ENCODE measurements at places on chromosomes 3 and 15.
A peak's percentile ranks its signal among the peaks of the same experiment; 100 is the strongest.

DNA sequence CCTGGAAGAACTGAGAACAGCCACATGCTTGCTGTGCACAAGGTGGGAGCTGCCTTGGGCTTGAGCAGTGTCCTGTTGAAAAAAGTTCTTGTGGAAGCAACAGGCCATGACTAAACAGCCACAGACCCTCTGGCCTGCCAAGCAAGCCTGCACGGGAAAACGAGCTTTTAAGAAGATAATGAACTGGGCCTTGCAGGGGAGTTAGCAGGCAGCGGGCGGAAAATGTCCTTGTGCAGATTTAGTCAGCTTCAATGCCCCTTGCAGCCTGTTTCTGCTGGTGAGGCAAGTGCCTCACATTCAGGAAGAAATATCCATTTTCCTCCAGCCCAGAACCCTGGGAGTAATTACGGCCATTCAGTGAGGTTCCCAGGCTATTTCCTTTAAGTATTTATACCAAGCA lies 126.2 kb upstream of the KLHL25 start:
- DNase-seq = no peak

GRCh38 chr3:171193693-171194092 lies 167.2 kb upstream of the SLC2A2 start:
- no peak for DNase-seq

DNA sequence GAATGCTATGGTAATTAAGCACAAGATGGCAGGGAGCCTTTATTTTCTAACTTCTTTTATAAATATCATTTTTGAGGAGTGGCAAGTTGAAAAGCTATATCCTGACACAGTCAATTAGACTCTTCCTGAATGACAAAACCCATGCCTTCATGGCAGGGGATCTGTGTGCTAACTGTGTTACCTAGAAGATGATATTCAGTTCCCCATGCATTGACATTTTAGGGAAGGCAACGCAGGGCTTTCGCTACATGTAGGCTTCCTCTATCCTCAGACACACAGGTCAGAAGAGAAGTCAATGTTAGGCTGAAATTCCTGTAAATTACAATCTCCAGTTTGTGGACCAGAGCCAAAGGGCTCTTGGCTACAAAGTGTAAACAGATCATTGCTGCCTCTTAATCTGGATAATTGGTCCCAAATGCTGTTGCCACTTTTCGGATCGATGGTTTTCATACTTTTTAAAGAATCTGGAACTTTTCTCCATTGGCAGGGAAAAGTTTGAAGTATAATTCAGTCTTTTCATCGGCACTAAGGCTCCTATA lies 22.6 kb upstream of the NR2F2 start:
- DNase-seq = no peak

- no peak for DNase-seq
Measured at GRCh38 chr15:79399606-79400005, 32.5 kb upstream of the MINAR1 start.

GRCh38 chr15:38271144-38271543 lies 18.5 kb downstream of the SPRED1 start:
- DNase-seq = no peak

GRCh38 chr3:119258915-119259314 lies 18.2 kb upstream of the B4GALT4 start:
- DNase-seq = no peak

DNA sequence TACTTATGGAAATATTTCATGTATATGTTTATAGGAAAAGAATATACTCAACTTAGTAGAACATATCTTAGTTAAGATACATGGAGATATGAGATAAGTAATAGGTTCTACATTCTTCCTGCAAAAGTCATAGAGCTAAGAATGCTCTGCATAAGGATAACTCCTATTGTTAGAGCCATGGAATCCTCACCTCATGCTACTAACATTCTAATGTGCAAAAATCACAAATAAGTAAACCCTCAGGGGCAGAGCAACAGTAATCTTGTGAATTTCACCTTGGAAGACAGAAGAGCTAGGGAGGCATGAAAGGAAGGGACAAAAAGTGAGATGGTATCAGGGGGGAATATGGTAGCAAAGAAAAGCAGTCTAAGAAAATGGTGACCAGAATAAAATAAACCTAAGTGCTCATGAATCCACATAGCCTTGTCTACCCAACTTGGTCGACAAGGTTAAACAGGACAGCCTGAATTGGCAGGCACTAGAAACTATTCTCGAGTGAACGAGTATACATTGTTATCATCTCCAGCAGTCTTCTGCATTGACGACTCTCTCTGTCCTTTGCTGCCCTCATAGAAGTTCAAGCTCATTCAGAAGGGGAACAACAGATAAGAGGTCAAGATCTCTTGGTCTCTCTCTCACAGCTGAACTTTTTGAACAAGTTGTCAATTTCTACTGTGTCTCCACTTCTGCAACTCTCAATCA lies 52.8 kb downstream of the XRN1 start:
- DNase-seq = no peak

- no peak for DNase-seq
Measured at GRCh38 chr3:23198801-23199200, 4.3 kb upstream of the UBE2E2 start.

GRCh38 chr3:113852506-113852905 lies 13.9 kb downstream of the GRAMD1C start:
- DNase-seq = no peak

- DNase-seq = peak; percentile 31
Measured at GRCh38 chr3:25035526-25035925, 392.5 kb upstream of the RARB start.

DNA sequence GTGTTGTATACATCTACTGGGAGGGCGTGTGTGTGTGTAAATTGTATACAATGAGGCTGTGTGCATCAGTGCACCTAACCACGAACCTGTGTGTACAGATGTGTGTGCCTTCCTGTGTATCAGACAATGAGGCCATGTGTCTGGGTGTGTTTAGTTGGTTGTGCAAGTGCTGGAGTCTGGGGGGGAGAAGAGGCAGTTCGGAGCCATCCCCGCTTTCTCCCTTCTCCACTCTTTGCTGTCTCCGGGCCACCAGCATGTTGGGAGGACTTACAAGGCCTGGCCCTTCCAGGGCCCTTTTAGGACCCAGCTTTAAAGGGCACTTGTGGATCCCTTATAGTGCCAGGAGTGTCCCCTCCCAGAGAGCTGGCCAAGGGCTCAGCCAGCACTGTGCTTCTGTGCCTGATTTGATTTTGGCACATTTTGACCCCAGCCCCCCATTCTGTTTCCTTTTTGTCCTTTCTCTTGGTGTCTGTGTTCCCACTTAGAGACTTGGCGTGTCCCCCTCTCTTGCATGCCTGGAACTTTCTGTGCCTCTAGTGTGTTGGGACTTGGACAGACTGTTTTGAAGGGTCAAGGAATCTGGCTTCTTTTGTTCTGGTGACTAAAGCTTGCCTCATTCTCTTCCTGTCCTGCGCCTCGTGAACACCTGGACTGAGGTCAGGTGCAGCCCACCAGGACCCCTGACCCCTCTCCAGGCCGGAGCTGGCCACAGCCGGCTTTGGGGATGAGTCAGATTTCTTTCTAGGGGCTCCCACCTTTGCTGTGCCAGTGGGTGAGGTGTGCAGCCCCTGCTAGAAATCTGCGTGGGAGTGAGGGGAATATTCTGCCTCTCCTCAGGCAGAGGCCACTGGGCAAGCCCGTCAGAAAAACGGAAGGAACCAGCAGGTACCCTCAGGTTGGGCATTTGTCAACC lies 1.5 kb downstream of the CTDSPL start:
- DNase-seq = peak; percentile 15

Data from SJSA1 (cell line).